ENCODE measurements at places on chromosomes 7 and 10.

DNA sequence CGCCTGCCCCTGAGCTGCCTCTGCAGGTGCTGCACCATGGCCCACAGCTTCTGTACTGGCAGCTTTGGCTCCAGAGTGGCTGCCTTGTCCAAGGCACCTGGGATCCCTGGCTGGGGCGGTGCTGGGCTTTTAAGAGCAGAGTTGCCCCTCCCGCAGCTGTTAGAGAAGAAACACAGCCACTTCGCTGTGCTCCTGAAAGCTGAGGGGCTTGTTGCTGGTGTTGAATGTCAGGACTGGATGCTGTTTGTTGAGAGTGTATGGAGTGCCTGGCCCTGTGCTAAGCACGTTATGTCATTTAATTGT lies 6.2 kb downstream of the FAM241B start:
- no peak for DNase-seq

- DNase-seq = peak; percentile 67
Measured at GRCh38 chr7:2717293-2718261, 29.6 kb downstream of the AMZ1 start.

DNA sequence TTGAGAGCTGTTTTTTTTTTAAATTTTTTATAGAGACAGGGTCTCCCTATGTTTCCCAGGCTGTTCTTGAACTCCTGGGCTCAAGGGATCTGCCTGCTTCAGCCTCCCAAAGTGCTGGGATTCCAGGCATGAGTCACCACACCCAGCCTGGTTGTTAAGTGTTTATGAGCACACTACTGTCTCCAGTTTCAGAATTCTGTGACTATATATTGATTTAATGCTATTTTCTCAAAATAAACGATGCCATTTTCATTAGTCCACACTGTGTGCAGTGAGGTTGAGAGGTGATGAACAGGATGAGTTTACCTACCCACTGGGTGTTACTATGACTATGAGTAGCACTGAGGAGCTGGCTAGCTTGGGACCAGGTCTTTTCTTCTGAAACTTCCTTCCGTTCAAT lies 110.9 kb upstream of the FAM180A start:
- DNase-seq = no peak

DNA sequence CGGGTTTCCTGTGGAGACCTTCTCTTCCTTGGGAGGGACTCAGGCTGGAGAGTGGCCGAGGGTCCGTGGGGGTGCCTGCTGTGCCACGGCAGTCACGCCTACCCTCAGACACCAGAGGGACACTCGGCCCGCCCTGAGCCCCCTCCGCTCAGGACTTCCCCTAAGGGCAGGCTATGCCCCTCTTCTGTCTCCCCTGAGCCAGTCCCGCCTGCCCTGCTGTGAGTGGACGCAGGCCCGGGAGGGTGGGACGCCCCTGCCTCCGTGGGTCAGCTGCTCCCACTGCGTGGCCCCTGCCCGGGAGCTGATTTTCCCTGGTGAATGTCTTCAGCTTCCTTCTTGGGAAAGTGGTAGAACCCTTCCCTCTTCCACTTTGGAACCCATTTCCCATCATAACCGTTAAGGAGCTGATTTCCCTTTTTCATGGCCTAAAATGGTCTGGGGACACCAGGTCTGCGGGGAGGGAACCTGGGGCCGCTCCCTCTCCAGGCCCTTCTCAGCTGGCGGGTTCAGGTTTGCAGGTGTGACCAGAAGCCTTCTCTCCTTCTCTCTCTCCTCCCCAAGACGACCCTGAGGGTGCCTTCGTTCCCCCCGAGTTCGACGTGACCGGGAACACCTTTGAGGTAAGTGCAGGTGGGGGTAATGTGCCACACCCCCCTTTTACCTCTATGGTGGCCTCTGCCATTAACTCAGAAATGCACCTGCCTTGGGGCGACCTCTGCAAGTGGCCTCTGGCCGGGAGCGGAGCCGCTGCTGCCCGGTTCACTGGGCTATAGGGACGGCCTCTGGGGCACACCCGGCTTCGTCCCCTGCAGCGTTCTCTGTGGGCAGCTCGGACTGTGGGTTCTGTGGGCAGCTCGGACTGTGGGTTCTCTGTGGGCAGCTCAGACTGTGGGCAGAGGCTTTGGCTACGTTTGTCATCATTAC lies 7.9 kb downstream of the KNDC1 start:
- DNase-seq = no peak

GRCh38 chr10:118672766-118673715 lies 77.6 kb upstream of the PRLHR start:
- no peak for DNase-seq

DNA sequence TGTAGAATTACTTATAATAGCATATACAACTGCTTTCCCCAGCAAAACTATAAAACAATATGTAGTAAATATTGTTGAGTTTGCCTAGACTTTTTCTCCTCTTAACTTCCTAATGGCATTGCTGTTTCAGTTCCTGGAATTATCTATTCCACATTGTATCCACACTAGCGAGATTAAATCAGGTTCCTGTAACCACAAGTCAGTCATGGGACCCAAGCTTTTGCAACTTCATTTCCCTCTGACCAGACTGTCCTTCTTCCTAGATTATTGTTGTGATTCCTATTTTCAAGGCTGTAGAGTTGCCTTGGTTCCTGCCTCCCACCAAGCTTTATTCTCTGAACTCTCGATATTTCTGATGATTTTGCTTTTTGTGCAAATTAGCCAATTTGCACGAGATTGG lies 173.3 kb upstream of the ZNF804B start:
- no peak for DNase-seq

DNA sequence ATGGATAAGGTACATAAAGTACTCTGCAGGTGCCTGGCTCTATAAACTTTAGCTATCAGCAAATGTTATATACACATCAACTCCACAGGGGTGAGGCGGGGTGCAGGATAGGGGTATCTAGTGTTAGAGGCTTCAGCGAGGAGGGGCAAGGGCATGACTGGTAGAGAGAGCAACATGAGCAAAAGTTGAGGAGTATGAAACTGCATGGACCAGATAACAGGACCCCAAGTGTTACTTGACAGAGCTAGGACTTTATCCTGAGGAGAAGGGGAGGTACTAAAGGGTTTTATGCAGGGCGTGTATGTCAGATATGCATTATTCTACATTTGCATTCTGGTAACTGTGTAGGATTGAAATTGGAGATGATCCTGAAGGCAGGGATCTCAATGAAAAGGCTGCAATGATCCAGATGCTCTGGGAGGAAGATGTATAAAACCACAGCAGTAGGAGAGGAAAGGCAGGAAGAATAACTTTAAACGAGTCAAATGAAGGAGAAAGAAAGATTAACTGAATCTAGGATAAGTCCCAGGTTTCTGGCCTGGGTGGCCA lies 109.8 kb upstream of the FAM133B start:
- DNase-seq = no peak
